ENCODE measurements at places on chromosomes 5 and 9.
A peak's percentile ranks its signal among the peaks of the same experiment; 100 is the strongest.

DNA sequence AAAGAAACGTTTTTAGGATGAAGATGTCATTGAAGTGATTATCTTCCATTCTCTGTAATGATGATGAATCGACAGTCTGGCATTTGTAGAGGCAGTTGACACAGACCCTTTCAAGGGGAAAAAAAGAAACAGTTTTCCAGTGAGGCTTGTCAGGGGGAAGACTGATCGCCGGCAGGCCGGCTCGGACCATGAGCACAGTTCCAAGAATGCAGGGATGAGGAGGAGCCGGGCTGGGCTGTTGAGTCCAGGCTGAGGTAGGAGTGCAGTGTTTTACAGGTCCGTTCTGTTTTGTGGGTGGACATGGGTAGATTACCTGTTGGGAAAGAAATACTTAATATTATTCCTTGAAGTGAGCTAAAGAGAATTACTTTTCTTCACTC, 194.6 kb downstream of the AOPEP start:
- no peak for DNase-seq

- DNase-seq, result no peak
Observed at GRCh38 chr5:163456029-163456589, 3.8 kb downstream of the NUDCD2 start.

GRCh38 chr5:132530946-132531345, 12.4 kb downstream of the IL5 start:
- DNase-seq, result no peak

GRCh38 chr9:130371196-130371966, 73.4 kb upstream of the ASS1 start:
- DNase-seq, result no peak

DNA sequence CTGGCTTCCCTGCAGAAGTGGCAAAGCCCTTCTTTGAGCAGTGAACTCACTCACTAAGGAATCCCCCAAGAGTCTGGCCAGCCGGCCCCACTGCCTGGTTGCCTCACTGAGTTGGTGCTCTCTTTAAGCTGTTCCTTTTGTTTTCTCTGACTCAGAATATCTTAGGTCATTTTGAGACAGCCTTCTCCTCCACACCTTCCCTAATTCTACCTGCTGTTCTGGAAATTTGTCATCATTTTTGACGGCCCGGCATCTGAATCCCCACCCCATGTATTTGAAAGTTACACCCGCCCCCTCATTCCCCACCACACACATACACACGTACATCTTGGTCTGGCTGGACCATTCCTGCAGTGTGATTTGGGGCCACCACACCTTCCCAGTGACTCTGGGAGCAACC, 41.8 kb downstream of the FGF1 start:
- no peak for DNase-seq

DNA sequence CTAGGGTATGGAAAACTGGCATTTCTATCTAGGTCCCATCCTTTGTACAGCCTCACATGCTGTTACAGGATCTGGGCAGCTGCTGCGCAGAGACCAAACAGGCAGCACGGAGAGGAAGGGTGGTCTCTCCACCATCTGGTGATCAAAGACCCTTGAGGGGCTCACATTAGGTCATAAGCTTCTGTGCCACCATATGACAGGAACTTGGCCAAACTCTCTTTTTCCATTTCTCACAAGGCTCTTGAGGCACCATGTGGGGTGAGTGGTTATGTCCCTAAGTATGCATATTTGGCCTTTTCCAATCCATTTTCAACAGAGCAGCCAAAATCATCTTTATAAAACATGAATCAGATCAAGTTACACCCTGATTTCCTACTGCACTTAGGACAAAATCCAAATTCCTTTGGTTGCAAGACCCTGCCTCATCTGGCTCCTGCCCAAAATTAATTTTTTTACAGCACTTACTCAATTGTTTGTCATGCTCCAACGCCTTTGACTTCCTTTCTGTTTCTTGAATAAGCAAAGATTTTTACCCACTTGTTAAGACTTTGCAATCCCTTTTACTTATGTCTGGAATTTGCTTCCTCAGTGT, 730.0 kb downstream of the MAT2B start:
- DNase-seq, result no peak

- no peak for DNase-seq
Observed at GRCh38 chr9:85740787-85741094, 1.0 kb downstream of the AGTPBP1 start.

DNA sequence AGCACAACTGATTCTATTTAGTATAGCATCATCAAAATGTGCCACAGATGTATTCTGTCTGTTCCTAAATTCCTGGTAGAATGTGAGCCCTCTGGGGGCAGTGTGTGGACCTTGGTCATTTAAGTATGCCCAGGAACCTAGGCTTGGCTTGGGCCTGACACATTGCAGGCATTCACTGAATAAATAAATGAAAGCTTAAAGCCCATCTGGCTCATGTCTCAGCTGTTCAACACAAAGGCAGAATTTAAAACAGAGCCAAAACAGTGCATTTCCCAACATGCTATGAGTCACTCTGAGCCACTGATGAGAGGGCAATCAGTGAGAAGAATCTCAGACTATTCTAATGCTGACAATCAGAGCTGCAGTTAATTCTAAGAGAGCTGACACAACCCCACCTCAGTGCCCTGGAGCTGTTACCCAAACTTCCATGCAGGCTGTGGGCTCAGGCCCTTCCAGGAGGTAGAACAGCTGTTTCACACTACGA, 8.1 kb downstream of the FAM193B start:
- no peak for DNase-seq

DNA sequence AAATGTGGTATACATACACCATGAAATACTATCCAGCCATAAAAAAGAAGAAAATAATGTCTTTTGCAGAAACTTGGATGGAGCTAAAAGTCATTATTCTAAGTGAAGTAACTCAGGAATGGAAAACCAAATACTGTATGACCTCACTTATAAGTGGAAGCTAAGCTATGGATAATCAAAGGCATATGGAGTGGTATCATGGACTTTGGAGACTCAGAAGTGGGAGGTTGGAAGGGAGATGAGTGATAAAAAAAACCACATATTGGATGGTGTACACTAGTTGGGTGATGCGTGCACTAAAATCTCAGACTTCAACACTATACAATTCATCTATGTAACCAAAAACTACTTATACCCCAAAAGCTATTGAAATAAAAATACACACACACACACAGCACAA, 24.5 kb downstream of the ADAMTS12 start:
- DNase-seq, result no peak

DNA sequence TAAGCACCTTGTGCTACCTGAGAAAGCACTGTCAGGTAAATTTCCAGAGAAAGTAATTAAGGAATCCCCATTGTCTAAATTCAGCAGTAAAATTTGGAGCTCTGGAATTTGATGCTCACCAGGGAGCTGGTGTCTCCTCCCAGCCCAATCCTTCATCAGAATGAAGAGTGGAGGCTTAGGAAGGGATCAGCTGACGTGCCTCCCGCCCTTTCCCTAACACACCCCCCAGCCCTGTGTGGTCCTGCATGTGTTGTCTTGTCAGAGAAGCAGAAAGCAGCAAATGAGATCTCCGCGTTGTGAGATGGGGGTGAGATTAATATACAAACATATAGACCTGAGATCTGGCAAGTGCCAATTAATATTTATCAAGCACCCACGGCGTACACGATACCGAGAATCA, 26.9 kb upstream of the BARHL1 start:
- DNase-seq, result no peak

DNA sequence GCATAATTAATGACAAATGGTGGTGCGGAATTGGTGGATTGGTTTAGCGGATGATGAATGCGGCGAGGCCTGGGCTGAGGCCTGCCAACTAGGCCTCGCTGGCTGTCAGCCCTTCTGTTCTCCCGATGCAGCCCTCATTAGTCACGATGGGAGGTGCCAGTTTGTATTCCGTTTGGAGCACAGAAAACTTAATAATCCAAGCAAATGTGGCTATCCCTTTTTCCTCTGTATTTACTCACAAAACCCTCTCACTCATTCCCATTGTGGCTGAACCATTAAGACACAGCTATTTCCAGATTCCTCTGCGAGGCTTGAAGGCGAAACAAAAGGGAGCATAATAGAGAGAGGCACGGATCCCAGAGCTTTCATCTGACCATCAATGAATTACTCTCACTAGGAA, 114.3 kb downstream of the MVB12B start:
- DNase-seq, result no peak

GRCh38 chr9:135818718-135819475, 88.4 kb downstream of the CAMSAP1 start:
- no peak for DNase-seq

DNA sequence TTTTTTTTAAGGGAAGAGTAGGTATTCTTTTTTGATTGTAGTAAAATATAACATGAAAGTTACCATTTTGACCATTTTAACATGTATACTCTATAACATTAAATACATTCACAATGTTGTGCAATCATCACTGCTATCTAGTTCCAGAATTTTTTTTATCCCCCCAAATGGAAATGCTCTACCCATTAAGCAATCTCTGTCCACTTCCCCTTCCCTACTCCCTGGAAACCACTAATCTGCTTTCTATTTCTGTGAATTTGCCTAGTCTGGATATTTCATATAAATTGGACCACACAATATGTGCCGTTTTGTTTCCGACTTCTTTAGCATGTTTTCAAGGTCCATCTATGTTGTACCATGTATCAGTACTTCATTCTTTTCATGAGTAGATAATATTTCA, 429.5 kb downstream of the TLE1 start:
- DNase-seq, result no peak

- DNase-seq, result no peak
Observed at GRCh38 chr9:106868087-106868486, 5.1 kb downstream of the ZNF462 start.

- no peak for DNase-seq
Observed at GRCh38 chr5:41270423-41271251, 57.3 kb upstream of the C6 start.

- DNase-seq, result no peak
Observed at GRCh38 chr9:107389617-107390071, 99.9 kb downstream of the KLF4 start.

DNA sequence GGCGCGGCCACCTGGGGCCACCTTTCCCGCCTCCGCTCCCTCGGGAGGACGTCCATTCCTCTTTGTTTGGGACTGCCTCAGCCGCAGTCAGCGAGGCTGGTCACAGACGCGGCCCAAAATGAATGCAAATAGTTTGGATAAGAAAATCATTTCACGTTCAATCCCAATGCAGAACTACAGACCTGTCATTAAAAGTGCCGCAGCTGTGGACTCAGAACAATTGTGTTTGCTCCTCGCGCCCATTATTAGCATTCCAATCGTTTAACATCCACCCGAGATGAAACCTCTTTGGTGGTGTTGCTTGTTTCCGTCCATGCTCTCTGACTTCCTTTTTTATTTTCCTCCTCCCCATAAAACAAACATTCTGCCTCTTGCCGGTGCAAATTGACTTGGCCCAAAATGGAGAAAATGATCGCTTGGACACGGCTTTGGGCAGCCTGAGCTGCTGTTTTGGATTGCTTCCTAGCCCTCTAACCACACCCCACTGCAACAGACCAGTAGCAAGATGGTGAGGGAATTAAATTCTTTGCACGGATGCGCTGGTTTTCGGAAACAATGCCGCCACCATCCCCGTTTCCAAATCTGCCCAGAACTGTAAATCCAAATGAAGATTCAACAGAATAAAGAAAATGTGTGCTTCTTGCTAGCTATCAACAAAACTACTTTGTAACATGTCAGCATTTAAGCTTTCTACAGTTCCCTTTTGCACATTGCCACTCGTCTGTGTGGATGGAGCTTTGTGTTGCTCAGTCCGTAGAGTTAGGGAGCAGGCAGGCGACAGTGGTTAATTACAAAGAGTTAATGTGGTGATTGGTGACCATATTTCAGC, 784 bp downstream of the NLN start:
- peak; percentile 6 for DNase-seq

- DNase-seq, result no peak
Observed at GRCh38 chr9:23538461-23539003, 287.5 kb downstream of the ELAVL2 start.
